ENCODE measurements at places on chromosomes 5 and 9. TPM values are rescaled to one million over a fixed set of nuclear protein-coding genes. Genes with fewer than 3 reads are reported as not detected.

Gene PCDHGB1
- total RNA-seq, result not detected

Gene SMC2
- total RNA-seq, result 55.0 TPM

Gene PCDHGB6
- 0.09 TPM for total RNA-seq

Gene NAIF1
- total RNA-seq, result 17.9 TPM

Gene FBP2
- total RNA-seq, result not detected

Gene MRPL36
- total RNA-seq, result 48.1 TPM

Gene CCDC183
- total RNA-seq, result 0.72 TPM

Gene ACOT12
- not detected for total RNA-seq

Gene AIF1L
- 0.53 TPM for total RNA-seq

Gene PCDHA8
- total RNA-seq, result not detected

Gene SPATA31C1
- not detected for total RNA-seq

Gene LECT2
- total RNA-seq, result not detected

Gene OR1Q1
- 0.26 TPM for total RNA-seq

Gene CNTNAP3B
- total RNA-seq, result not detected

Gene SLCO4C1
- 0.79 TPM for total RNA-seq
